Cerebellum (tissue), 4 donors: ENCODE measurements at places on chromosomes 2 and 18. TPM values are rescaled to one million over a fixed set of nuclear protein-coding genes. Genes with fewer than 3 reads are reported as not detected.

- DNase-seq = no peak
These were observed 57.7 kb downstream of the LCLAT1 start for GRCh38 chr2:30504731-30505130.

GRCh38 chr2:119808516-119809147, 48.9 kb downstream of the PTPN4 start:
- DNase-seq = no peak

GRCh38 chr2:46342566-46343315, 45.5 kb downstream of the EPAS1 start:
- DNase-seq = no peak

DNA sequence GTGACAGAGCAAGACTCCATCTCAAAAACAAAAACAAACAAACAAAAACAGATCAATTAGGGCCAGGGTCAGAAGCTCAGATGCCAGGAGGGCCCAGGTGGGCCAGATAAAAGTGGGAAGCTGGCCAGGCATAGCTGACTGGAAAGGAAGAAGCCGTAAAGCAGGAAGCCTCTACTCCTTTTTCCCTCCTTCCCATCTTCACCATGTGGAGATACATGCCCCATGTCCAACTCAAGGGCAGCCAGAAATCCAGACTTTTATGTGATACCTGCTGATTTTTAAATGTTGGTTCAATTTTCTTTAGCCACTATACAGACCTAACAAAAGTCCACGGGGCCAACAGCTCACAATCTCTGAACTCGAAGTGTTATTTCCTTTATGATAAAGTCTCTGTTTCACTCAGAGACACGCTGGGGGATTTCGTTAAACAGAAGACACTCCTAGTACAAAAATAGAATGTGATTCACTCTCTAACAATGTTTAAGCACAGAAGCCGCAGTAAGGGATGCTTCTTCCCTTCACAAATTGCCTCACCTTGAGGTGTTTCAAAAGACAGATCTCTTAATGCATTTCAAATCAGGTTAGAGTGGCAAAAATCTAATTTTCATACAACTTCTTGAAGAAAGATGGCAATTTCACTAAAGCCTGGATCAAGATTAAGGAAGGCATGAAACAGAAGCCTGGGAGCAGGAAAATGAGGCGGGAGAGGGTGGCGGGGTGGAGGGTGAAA, 14.0 kb downstream of the TMEM247 start:
- DNase-seq = no peak

DNA sequence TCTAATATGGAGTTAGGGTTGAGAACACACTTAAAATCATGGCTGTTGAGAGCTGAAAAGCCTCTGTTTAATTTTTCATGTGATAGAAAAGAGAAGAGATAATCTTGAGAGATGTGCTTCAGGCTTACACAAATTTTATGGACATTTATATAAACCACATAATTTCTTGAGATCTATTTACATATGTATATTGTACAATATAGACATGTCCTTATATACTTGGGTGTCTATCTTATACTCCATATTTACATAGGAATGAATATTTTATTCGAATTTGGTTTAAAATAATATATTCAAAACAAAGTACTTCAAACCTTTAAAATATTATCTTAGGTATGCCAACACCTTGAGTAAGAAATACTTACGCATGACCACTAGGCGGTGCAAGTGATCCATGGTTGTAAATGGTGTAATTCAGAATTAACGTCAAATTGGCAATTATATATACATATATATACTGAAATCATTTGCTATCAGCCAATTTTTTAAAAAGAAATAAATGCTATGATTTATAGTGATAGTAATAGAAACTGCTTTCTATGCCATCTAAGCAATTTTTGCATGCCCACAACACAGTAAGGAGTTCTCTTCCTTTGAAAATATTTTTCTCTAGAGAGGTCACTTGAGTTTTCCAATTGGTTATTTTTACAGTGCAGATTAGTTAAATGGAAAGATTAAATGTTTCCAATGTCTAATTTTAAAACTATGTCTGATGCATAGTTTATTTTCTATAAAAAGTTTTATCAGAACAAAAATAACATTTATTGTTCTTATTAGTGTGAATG, 37.6 kb upstream of the SPAG16 start:
- DNase-seq = peak; percentile 2

DNA sequence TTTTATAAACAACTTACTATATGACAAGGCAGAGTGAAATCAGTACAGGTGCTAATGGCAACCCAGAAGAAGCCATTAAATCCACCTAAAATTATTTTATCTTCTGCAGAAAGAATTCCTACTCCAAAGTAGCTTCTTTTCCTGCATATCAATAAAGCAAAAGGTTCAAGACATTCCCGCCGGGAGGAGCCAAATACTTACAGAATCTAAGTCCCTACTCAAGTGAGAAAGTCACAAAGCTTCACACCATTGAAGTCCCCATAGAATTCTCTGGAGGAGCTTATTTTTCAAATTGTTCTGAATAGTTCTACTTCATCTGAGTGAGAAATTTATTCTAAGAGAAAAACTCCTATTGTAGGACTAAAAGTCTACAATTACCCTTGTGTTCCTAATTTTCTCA, 233.7 kb upstream of the HNRNPA3 start:
- no peak for DNase-seq

DNA sequence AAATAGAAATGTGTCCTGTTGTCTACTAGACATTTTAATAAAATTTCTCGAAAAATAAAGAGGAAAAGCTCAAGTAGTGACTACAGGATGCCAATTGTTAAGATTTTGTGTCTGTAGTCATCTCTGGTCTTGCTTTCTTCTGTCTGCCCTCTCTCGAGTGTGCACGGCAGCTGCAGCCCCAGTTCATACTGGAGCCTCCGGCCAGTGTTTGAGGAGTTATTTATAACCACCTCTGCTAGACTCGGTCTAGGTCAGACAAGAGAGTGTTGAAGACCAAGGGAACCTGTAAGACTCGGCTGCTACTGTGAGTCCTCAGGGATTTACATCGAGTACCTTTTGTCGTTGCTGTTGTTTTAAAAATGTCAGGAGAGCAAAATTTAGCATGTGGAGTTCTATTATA, 810.1 kb upstream of the POU3F3 start:
- no peak for DNase-seq

DNA sequence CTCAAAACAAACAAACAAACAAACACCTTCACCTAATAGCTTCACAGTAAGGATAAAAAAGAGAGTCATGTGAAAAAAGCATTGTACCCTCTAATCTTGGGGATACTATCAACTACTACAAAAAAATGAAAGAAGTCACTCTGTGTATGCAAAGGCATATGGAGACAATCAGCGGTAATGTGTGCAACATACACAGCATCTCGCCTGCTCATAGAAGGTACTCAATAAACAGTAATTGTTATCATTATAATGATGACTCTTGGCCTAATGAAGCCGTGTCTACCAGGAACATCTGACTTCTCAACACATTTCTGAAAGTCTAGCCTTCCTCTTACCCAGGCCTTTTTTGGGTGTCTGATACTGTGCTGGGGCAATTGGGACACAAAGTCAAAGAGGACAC, 55.3 kb downstream of the MYCN start:
- no peak for DNase-seq

DNA sequence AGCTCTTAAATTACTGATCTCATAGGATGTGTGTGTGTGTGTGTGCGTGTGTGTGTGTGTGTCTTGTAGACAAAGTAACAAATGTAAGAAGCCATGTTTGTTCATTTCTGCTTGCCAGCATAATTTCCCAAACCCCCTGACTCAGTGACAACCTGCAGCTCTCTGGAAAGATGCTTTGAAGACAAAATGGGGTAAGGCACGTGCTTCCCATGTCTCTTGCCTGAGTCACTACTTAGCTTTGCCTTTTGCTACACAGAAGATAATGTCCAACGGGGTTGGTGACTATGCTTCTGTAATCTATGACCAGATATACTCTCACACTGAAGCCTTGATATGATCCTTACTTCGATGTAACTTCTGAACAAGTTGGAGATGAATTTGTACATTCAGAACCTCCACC, 332.0 kb downstream of the SLC4A3 start:
- no peak for DNase-seq

- DNase-seq = no peak
These were observed 40.4 kb upstream of the CTDP1 start for GRCh38 chr18:79639072-79639829.

- DNase-seq = no peak
These were observed 83.2 kb downstream of the PPP1R1C start for GRCh38 chr2:182068811-182069210.

- no peak for DNase-seq
These were observed 249.8 kb upstream of the FSHR start for GRCh38 chr2:49404108-49404507.

GRCh38 chr18:42838546-42839145, 276.8 kb downstream of the RIT2 start:
- DNase-seq = no peak

DNA sequence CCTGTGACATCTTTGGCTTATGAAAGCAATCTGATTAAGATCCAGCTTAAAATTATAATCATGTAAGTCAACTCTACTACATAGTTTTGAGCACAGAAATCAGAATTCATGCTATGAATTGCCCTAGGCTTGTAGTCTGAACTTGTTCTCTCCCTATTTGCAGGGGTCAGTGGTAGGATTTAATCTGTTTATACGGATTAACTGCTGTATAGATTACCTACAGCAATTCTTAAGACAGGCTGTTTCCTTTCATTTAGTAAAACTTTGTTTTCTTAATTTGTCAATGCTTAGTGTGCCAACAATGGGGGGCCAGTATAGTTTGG, 287.9 kb downstream of the PDE11A start:
- no peak for DNase-seq

GRCh38 chr18:61414086-61414485, 80.9 kb downstream of the CDH20 start:
- DNase-seq = no peak

DNA sequence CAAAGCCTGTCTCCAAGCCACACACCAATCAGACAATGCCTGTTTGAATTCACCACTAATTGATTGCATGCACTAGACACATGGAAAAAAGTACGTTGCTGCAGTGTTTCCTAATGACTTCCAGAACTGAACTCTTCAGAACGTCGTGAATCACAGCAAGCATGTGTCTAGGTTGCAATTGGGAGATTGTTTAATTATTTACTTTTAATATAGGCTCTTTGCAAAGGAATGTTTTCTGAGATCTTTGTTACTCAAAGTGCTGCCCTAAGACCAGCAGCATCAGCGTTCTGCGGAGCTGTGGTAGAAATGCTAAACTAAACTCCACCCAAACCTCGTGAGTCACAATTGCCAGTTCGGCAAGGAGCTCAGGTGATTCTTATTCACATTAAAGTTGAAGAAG, 52.7 kb upstream of the CCDC68 start:
- no peak for DNase-seq

Gene NEDD4L
- total RNA-seq = 160 TPM

Gene PASK
- 17.0 TPM for total RNA-seq

Gene EN1
- total RNA-seq = 5.4 TPM

Gene MRPL53
- 12.3 TPM for total RNA-seq
